ENCODE measurements at places on chromosomes 5 and 9.

DNA sequence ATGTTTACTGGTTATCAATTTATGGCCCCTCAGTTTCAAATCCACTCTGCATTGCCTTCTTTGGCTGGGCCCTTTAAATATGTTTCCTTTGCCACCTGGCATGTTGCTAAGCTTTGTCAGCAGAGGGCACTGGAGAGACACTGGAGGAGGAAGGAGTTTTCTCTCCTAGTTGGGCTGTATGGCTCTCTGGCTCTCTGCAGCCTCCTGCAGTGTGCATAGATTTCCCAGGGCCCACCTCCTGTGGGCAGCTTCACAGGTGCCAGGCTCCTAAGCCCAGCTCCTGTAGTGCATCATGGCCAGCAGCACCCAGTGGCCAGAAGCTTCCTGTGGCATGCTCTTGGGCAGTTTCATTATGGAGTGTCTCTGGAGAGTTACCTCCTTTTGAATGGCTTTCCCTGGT is 23.3 kb downstream of the CAVIN4 start:
- DNase-seq, result no peak

DNA sequence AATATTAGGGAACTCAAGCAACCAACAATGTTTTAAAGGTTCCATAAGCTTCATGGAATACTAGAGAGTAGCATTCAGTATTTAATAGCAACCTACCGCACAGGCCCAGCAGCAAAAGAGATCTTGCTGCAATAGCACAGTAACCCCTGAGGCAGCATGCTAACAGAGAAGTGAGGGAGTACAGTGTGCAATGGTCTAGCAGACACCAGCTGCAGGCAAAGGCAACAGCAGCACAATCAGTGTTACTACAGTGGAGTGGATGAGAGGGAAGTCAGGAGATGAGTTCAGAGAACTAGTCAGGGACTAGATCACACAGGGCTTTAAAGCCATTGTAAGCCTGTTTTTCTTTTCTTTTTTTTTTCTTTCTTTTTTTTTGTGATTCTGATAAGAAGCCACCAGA is 2.8 kb downstream of the TICAM2 start:
- DNase-seq, result no peak

GRCh38 chr9:99416007-99416406 is 193.9 kb downstream of the SEC61B start:
- no peak for DNase-seq

GRCh38 chr9:86809759-86810367 is 137.4 kb downstream of the GAS1 start:
- no peak for DNase-seq

- DNase-seq, result no peak
These were observed 278.7 kb upstream of the ISL1 start for GRCh38 chr5:51104556-51104955.

DNA sequence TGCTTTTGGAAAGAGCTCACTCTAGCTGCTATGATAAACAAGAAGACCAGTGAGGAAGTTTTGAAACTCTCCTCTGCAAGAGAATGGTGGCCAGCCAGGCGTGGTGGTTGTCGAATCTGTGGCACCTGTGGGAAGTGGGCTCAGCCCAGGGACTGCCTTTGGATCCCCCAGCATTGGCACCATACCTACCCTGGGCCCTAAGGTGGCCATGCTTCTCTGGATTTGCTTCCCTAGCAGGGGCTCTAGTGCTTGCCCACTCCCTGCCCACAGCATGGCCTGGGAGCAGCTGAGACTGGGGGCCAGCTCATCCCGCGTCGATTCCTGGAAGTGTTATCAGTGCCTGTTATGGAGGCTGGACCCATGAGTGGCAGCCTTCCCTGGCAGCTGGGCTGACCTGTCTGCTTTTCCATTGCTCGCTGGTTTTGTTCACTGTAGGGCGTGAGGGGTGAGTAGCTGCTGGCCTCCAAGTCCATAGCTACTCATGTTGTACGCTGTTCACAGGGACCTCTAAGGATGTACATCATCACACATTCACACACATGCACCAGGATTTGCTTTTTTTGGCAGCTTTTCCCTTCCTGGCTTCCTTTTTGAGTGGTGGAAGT is 2.3 kb downstream of the SLC22A4 start:
- no peak for DNase-seq

DNA sequence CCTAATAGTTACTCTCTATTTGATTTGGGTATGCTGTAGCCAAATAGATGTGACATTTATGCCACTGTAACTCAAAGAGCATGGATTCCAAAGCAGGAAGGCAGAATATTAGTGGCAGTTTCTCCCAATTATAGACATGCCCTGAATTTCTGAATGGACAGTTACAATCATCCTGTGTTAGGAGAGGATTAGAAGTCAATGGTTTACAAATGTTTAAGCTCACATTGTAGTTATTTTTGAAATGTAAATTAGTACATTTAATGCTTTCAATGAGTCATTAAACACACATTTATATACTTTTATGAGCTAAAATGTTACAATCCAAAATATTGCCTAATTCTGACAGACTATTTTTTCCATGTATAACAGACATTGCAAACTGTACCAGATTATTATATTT is 62.3 kb upstream of the CDH18 start:
- no peak for DNase-seq

GRCh38 chr9:115207003-115207836 is 89.3 kb upstream of the TNC start:
- no peak for DNase-seq

- no peak for DNase-seq
These were observed 81.3 kb downstream of the RAPGEF1 start for GRCh38 chr9:131658377-131659129.

- no peak for DNase-seq
These were observed 61.1 kb downstream of the GRIA1 start for GRCh38 chr5:153551537-153552079.

GRCh38 chr9:134055981-134056461 is 11.8 kb downstream of the BRD3 start:
- peak; percentile 20 for DNase-seq

DNA sequence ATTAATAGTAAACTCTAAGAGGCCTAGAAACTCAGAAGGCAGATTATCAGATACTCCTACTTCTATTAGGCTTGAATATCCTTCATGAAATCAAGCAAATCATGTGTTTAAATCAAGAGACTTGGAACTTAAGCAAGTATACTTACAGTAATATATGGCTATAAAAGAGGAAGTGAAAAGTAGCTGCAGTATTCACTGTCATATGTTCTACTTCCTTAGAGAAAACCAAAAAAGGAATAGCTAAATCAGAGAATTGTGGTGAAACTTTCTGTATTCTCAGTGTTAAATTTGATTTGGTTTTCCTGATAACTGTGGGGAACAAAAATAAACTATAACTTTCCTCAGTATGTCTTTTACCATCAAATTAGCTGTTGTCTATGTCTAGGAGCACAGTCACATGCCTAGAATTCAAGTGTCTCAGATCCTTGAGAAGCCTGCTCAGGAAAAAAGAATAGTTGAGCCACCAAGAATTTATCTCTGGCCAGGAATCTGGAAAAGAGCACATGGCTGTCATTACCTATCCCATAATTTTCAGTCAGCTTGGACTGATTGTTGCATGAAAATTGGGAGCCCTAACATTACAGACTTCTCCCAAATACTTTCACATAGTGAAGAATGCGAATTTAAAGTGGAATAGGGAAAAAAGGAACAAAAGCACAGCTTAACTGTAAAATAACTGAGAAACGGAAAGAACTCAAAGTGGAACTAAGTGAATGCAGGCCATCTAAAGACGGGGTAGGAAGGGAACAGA is 1.7 kb downstream of the FKBP15 start:
- no peak for DNase-seq

GRCh38 chr9:109320331-109320741 is 523 bp downstream of the EPB41L4B start:
- DNase-seq, result peak; percentile 36

DNA sequence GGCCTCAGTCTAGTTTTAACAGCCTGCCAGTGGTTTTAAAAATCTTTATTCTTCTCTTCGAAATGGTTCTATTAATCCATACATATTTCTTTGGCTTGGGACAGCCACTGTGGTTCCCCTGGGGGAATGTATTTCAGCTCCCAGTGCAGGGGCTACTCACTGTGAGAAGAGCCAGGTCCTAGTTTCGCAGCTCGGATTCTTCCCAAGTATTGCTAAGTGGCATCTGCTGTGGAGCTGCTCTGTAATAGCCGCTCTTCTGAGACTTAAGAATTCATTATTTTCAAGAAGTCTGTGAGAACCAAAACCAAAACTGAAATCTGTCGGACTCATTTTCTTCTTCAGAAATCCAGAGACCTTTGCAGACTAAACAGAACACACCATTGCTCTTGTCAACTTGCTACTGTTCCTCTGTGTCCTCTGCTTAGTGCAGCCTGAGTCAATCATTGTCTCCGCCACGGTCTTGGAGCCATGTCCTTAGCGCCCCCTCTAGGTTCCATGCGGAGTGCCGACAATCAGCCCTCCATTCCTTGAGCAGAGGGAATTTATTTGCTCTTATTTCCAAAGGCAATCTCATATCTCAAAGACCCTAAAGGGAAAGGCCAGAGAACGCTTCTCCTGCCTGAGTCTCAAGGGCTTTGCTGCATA is 478.2 kb downstream of the SPATA31D1 start:
- no peak for DNase-seq

DNA sequence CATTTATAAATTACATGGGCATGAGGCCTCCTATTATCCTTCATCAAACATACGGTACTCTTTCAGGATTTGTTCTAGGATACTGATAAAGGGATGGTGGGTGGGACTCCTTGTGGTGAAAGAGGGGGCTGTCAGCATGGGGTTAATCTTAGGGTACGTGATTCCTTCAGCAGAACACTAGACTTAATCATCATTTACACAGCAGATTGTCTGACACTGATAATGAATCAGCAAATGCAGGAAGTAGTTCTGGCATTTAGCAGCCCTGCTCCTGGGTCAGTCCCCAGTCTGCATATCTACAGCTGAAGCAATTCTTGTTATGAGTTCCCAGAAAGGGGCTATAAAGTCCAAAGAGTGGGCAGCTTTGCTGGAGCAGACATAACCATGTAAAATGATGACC is 384.6 kb downstream of the SPOCK1 start:
- no peak for DNase-seq

- DNase-seq, result peak; percentile 92
These were observed 3.1 kb downstream of the SLC4A9 start for GRCh38 chr5:140362875-140363630.

GRCh38 chr5:54323495-54323894 is 13.1 kb upstream of the ARL15 start:
- DNase-seq, result no peak

DNA sequence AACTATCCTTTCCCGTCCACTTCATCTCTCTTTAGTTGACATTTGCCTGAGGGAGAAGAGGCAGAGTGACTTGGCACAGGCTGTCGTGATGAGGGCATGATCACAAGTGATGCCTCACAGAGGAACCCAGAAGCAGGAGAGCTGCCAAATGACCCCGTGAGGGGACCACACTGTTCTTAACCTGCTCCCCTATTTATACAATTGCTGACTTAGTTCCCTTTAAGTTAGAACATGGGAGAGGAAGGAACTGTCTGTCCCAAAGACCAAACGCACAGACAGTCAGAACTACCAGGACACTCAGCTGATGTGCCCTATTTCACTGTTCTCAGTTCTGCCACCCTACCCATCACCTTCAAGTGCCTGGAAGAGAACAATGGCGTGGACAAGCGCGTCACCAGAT is 73.7 kb downstream of the SLC1A3 start:
- DNase-seq, result no peak

- no peak for DNase-seq
These were observed 1027.7 kb downstream of the NR2F1-AS1 start for GRCh38 chr5:92553326-92553725.

GRCh38 chr9:86599561-86599960 is 245.4 kb upstream of the TUT7 start:
- DNase-seq, result no peak
